Activated CD4-positive, alpha-beta T cell treated with anti-CD3 and anti-CD28 coated beads, Interleukin-2, amount 50 U/mL, for 24 hours (primary cell): ENCODE measurements at places on chromosomes 12 and 14.
A peak's percentile ranks its signal among the peaks of the same experiment; 100 is the strongest.

- no peak for DNase-seq
Measured at GRCh38 chr14:29671034-29671433, 256.6 kb downstream of the PRKD1 start.

DNA sequence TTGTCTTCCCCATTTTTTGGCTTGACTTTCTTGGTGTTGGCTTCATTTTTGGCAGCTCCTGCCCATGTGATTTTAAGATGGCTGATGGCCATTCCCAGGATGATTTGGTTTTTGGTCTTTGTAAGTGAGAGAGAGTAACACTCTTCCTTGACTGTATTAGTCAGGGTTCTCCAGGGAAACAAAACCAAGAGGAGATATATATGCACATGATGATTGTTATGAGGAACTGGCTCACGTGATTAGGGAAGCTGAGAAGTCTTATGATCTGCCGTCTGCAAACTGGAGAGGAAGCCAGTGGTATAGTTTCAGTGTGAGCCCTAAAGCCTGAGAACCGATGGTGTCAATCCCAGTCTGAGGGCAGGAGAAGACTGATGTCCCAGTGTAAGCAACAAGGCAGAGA is 146.6 kb downstream of the NRXN3 start:
- no peak for DNase-seq

GRCh38 chr12:109981311-109981710 is 14.9 kb downstream of the GIT2 start:
- DNase-seq, result peak; percentile 18

- DNase-seq, result no peak
Measured at GRCh38 chr12:7021956-7022355, 3.7 kb upstream of the LPCAT3 start.

- DNase-seq, result no peak
Measured at GRCh38 chr12:57522887-57523705, 472 bp downstream of the MBD6 start.

DNA sequence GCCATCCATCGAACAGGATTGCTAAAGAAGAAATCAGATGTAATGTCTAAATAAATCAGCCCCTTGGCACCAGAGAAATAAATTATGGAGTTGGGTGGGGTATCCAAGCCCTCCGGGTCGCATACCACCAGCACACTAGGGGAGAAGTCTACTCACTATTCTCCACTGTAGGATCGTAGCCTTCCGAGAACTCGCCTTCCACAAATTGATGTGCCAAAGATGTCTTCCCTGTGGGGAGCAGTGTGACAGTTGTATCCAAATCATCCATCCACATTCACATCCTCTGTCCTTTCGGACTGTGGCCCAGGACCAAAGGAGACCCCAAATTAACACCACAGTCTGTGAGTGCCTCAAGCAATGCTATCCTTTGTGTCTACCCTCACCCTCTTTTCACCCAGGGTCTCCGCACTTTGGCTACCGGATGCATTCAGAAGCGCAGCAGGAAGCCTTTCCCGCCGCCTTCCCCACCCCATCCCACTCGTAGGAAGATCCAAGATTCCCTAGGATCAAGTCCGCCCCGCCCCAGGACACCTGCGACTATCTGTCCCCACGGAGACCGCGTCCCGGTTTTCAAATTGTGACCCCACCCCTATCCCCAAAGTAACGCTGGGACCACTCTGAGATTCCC is 786 bp downstream of the RHEBL1 start:
- no peak for DNase-seq

DNA sequence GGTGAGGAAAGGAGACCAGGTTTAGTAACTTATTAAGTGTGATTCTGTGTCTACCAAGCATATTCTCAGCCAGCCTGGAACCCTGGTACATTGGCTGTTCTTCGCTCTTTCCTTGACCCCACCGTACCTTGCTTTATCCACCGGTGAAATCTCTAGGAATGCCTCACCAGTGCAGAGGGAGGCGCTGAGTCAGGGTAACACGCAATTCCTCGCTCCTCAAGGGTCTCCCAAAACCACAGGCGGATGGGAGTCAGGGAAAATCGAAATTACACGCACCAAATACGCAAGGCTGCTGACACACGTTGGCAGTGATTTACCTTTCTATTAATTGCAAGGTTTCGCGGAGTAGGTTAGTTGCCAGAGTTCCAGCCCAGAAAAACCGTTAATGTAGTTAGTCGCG is 845 bp downstream of the L3HYPDH start:
- DNase-seq, result no peak

DNA sequence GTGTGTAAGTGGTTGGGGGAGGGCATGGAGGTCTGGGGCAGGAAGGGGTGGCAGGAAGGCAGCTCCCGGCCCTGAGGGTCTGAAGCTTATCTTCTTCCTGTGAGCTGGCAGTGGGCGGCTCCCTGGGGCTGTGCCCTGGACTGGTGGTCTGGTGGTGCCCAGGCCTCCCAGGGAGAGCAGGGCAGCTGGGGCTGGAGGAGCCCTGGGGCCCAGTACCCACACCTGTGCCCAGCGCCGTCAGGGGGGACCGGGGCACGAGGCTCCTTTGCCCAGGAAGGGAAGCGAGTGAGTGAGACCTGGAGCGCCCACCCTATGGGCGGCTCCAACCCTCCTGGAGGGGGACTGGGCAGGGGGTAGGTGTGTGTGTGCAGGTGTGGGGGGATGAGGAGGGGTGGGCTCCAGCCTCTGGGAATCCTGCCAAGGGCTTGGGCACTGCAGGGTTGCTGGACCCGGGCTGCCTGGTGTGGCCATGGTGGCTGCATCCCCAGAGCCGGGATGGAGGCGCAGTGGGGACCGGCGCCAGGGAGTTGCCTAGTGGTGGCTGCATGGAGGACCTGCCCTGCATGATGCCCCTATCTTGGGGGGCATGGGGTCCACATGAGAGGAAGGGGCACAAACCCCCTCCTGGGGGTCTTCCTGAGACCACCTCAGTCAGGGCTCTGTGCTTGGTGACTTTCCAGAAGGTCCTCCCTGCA is 353.6 kb downstream of the TMEM121 start:
- no peak for DNase-seq

GRCh38 chr12:88737838-88738472 is 157.7 kb upstream of the KITLG start:
- DNase-seq, result no peak

DNA sequence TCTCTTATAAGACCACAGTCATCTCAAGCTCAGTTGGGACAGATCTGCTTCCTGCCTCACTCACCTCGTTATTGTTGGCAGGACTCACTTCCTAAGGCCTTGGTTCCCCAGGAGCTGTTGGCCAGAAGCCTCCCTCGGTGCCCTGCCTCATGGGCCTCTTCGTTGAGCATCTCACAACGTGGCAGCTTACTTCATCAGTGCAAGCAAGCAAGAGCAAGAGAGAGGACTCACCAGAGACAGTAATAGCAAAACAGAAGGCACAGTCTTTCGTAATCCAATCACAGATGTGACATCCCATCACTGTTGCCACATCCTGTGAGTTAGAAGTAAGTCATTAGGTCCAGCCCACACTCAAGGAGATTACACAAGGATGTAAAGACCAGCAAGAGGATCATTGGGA is 5.1 kb upstream of the NUMB start:
- DNase-seq, result peak; percentile 28

GRCh38 chr12:108768591-108769500 is 37.5 kb upstream of the CORO1C start:
- DNase-seq, result no peak

- no peak for DNase-seq
Measured at GRCh38 chr12:58774731-58775130, 145.6 kb downstream of the LRIG3 start.
